Bladder microvascular endothelial cell (primary cell): ENCODE measurements at places on chromosomes 7 and 10. TPM values are rescaled to one million over a fixed set of nuclear protein-coding genes. Genes with fewer than 3 reads are reported as not detected.

The GRID2IP gene
- total RNA-seq: under 0.01 TPM in 1 of 2 replicates, not detected in the other

The LRRN3 gene
- under 0.01 and 0.06 TPM in 2 replicates for total RNA-seq

The PMS2 gene
- total RNA-seq: 13.8 and 18.9 TPM in 2 replicates

The AVPI1 gene
- 1.3 and 3.8 TPM in 2 replicates for total RNA-seq

The MYH16 gene
- total RNA-seq: 0.13 and 0.16 TPM in 2 replicates

The ZCCHC24 gene
- 2.3 and 3.5 TPM in 2 replicates for total RNA-seq

The HOXA1 gene
- 0.49 and 0.63 TPM in 2 replicates for total RNA-seq

The DLG5 gene
- 3.2 and 14.2 TPM in 2 replicates for total RNA-seq

The SFTPA1 gene
- not detected in 2 replicates for total RNA-seq

The NUTM2E gene
- total RNA-seq: under 0.01 TPM in 1 of 2 replicates, not detected in the other

The NXPH1 gene
- not detected in 2 replicates for total RNA-seq

The PIK3AP1 gene
- total RNA-seq: 0.13 TPM in 1 of 2 replicates, not detected in the other

The ARHGEF5 gene
- total RNA-seq: 0.06 and 0.16 TPM in 2 replicates

The COBL gene
- total RNA-seq: 0.06 and 0.32 TPM in 2 replicates

The LIPM gene
- total RNA-seq: not detected in 2 replicates

The STOX1 gene
- total RNA-seq: 0.19 and 0.32 TPM in 2 replicates

The CRYGN gene
- not detected in 2 replicates for total RNA-seq

The GPR26 gene
- not detected in 2 replicates for total RNA-seq
